NCI-H1417 treated with DMSO at 0.1 percent for 48 hours (cell line): ENCODE measurements at places on chromosomes 1 and 21.

DNA sequence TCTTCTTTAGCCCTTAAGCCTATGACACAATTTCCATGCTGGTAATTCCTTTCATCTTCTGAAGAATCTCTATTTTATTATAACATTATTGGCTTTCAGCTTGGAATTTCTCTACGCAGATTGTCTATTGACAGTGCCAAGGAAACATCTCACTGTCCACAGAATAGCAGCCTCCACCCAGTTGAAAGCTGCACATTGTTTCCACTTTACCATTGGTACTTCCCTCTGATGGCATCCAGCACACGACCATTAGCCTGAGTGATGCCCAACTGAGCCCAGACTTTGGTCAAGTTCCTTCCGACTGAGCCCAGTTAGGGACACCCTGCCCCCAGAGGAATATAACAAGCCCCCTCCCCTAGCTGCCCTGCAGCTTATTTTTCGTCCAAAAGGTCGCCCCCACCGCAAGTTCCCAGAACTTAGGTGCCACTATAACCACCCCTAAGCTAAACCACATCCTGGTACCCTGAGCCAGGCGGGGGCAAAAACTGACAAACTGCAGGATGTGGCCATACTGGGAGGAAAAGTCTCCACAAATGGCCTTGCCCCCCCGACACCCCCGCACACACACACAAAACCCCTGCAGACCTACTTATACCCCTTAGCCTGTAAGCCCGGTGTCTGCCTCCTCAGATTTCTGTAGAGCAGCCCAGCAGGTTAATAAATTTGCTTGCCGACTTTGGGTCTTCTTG is 13.2 kb downstream of the GBP5 start:
- no peak for DNase-seq

- no peak for DNase-seq
Measured at GRCh38 chr1:86712088-86712860, 7.9 kb downstream of the SH3GLB1 start.

- DNase-seq: no peak
Measured at GRCh38 chr21:36211660-36212512, 55.3 kb downstream of the DOP1B start.

DNA sequence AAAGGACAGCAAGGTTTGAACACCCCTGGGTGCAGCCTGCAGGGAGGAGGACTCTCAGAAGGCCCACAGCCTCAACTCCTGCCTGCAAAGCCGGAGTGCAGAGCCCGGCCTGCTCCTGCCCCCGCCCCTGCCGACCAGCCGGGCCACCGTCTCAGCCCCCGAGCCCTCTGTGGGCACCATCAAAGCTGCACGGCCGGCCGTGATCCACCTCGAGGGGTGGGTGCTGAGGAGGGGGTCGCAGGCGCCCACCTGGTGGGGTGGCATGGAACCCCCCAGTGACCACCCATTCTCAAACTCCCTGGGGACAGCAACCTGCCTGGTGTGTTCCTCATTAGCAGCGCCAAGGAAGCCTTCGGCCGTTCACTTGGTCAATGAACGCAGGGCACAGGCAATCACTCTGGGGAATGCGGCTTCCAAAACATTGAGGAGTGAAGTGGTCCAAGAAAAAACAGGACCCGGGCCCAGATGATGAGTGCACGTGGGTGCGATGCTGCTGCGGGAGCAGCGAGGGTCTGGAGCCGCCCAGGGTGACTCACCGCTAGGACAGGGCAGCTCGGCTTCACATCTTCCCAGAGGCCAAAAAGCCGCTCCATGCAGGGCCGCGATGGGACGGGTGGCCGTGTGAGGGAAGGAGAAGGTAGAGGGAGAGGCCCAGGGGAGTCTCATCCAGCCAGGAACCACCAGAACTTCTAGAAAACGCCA is 157.6 kb downstream of the NPHP4 start:
- DNase-seq: no peak

DNA sequence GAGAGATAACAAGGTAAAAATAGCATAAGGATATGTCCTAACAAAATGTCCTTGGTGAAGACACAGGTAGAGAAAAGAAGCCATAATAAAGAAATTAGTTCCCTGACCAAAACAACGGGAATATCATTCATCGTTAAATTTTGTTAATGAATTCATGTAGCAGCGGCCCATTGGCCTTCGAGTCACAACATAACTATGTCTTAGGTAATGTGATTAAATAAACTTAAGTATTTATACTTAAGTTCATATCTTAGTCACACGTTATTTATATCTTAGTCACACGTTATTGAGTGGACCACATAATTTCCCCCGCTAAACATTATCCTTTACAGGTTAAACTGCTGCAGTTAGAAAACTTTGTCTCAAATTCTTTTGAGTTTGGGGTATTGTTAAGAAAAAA is 1.2 kb downstream of the NEXN start:
- no peak for DNase-seq

- no peak for DNase-seq
Measured at GRCh38 chr1:43673261-43673660, 23.3 kb downstream of the KDM4A start.

- DNase-seq: no peak
Measured at GRCh38 chr1:111587509-111588174, 31.9 kb upstream of the RAP1A start.

DNA sequence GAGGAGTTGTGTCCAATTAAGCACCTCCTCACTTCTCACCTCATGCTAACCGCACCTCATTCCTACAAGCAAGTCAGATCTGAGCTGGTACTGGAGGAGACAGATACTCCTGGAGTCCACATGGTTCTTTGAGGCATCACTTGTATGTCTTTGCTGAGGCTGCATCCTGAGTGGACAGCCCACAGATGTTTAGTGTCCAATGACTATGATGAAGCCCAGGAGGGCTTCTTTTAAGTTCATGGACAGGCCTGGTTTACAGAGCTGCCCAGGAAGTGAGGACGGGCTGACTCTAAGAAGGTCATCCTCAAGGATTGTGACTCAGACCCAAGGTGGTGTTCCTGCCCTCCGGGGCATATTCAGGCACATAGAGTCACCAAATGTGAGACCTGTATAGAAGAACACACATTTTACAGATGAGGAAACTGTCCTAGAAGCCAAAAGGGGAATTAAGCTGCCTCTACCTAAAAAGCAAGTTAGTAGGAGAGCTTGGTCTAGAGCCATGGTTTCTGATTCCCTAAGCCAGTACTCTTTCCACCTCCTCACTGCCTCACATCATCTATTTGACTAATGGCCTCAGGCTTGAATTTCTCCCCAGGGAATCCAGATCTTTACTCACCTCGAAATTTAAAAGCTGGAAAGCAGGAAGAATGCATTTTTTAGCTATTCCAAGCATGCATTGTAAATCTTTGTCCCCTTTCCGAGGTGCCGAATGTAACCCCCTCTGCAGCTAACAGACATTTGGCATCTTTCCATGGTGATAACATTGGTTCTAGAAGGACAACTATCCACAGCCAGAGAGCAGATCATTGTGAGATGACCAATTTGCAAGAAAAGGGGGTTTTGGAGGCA is 228.1 kb downstream of the OMA1 start:
- DNase-seq: no peak

GRCh38 chr21:45482899-45483821 is 59.1 kb downstream of the SLC19A1 start:
- no peak for DNase-seq

- no peak for DNase-seq
Measured at GRCh38 chr1:32897082-32898049, 3.8 kb downstream of the TMEM54 start.

DNA sequence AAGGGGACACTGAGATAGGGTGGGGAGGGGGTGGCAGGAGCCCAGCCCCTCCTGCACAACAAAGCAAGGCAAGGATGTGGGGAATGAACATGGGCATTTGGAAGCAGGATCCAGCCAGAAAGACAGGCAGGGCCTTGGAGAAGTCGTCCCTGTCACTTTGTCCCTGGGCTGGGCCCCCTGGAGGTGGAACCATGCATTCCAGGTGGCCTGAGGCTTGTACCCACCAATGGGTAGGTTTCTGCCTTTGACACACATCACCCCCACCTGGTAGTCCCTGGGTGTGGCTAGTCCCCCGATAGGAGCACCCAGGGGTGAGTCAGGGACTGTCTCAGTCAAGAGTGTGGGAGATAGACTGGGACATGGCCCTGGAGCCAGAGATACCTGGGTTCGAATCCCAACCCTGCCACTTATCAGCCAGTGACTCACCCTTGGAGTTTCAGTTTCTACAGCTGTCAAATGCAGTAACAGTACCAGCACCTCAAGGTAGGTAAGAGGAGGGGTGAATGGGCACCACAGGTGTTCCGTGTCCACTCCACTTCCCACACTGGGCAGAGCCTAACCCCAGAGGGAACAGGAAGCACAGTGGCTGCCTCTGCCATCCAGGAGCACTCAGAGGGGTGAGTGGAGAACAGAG is 10.0 kb downstream of the PLA2G2D start:
- no peak for DNase-seq

DNA sequence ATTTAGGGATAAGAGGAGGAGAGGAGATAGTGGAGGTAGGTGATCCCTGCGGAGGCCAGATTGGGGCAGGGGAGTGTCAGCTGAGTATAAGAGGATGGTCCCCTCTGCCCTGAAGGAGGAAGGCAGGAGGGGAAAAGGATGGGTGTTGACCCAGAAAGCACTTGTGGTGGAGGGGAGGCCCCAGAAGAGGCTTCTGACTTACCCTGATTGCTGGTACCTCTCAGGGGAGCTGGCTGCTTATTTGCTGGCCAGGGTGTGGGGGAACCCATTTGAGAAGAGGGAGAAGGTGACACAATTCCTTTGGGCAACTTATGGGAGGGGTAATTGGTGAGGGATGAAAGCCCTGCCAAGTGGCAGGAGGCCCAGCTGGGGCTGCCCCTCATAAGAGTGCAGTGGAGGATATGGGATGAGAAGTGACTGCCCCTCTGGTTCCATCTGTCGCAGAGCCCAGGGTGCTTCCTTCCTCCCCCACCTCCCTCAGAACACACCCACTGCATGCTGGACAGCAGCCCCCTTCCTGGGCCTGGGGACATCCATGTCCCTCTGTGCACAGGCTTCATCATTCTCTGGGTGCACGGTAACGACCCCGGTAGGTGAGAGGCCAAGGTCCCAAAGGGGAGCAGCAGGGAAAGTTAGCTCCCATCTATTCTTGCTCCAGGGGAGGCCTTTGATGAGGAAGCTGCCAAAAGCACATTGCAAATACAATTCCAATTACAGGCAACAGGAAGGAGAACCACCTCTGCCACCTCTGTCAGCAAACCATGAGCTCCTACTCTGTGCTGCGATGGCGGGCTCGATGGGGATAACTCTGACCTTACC is 1.4 kb upstream of the PCSK9 start:
- no peak for DNase-seq

DNA sequence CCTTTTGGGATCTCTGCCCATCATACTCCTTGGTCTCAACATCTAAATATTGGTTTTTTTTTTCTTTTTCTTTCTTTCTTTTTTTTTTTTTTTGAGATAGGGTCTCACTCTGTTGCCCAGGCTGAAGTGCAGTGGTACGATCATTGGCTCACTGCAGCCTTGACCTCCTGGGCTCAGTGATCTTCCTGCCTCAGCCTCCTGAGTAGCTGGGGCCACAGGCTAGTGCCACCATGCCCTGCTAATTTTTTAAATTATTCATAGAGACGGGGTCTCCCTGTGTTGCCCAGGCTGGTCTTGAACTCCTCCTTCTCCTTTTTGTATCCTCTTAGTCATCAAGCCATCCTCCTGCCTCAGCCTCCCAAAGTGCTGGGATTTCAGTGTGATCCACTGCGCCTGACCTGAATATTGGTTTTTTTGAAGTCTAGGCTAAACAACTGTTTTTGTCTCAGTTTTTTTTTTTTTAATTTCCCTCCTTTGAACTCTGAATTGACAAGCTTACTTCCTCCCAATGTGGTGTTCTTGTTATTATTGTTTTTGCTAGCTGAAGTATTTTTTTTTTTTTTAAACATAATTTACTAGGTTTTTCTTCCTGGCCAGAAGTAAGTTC is 30.9 kb downstream of the MAPKAPK2 start:
- no peak for DNase-seq

- no peak for DNase-seq
Measured at GRCh38 chr1:168917796-168918195, 188.7 kb upstream of the ATP1B1 start.

DNA sequence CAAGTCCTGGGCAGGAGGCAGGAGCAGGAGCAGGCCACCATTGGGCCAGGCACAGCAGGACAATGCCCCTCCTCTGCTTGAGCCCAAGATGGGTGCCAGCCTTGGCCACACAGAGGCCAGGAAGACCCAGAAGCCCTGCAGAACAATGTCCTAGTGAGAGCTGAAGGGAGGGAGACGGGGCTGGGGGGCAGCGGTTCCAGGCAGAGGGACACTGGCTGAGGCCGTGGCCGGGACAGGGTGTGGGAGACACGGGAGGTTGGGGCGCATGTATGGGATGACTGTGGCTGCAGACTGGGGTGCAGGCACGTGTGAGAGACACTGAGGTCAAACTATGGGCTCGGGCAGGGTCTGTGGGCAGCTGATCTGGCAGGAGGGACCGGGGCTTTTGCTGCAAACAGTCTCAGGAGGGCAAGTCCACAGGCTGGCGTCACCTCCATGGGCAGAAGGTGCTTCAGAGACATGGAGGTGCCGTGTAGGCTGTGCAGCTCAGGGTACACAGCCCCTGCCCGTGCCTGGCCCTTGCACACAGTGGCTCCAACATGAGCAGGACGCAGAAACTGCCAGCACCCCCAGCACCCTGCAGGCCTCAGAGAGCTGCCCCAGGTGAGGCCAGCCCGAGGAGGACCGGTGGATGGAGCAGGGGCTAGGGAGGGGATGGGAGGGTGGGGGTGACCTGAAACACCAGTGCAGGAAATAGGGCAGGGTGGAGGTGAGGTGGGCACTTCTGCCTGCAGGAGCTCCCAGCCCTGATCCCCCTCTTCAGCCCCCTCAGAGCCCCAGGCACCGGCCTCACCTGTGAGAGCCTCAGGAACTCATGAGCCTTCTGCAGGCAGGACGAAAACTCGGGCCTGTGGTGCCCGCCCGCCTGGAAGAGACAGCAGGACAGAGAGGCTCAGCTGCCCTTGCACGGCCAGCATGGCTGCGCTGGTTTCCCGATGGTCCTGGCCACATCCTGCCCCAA is 19.5 kb downstream of the LSS start:
- DNase-seq: no peak

DNA sequence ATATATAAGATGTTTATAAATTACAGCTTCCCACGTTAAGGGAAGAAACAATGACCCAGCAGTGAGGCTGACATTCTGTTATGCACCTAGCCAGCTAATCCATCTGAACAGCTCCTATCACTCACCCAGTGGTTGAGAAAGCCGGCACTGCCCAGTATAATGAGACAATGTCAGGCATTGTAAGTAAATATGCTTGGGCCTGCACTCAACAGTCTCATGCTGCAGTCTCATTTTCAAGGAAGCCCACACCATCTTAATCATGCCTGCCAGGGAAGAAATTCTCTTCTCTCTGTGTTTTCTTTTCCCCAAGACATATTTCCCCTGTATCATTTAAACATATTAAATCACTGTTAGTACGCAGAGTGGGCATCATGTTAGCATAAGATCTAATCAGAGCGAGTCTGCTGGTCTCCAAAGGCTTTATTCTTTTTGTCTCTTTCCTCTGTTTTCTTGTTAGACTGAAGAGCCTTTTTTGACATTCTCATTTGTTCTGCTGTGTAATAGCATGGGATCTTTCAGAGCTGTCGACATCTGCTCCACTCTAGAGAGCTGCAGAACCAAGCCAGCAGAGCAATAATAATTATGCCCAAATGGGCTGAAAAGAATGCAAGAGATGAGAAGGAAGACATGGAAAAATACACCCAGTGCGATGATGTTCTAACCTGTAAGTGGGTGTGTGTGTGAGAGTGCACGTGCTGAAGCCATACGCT is 67.6 kb upstream of the SLC22A15 start:
- DNase-seq: no peak

GRCh38 chr1:150551051-150551783 is 2.0 kb downstream of the ADAMTSL4 start:
- DNase-seq: no peak
